A172 (cell line): ENCODE measurements at places on chromosomes 6 and 20. TPM values are rescaled to one million over a fixed set of nuclear protein-coding genes. Genes with fewer than 3 reads are reported as not detected.

Gene MAFB
- 0.36 and 0.62 TPM in 2 replicates for total RNA-seq

Gene CFAP206
- 0.43 and 0.71 TPM in 2 replicates for total RNA-seq

Gene CYP21A2
- total RNA-seq: 0.05 TPM in 1 of 2 replicates, not detected in the other

Gene MEP1A
- total RNA-seq: not detected in 2 replicates

Gene SLC22A3
- total RNA-seq: 0.10 TPM in 1 of 2 replicates, not detected in the other

Gene CLPSL2
- total RNA-seq: 4.7 TPM in 1 of 2 replicates, not detected in the other

Gene SEC23B
- 97.0 and 100 TPM in 2 replicates for total RNA-seq

Gene RAB44
- total RNA-seq: not detected in 2 replicates

Gene BPIFB4
- total RNA-seq: not detected in 2 replicates

Gene ZC2HC1B
- not detected in 2 replicates for total RNA-seq

Gene PSMB9
- total RNA-seq: 51.9 and 64.7 TPM in 2 replicates

Gene PEX7
- total RNA-seq: 9.4 and 11.6 TPM in 2 replicates

Gene SLC22A16
- not detected in 2 replicates for total RNA-seq

Gene L3MBTL1
- total RNA-seq: 2.4 and 5.0 TPM in 2 replicates

Gene PRDM13
- total RNA-seq: not detected in 2 replicates

Gene OR2B3
- not detected in 2 replicates for total RNA-seq

Gene PLA2G7
- total RNA-seq: not detected in 2 replicates

Gene DEFB132
- total RNA-seq: not detected in 2 replicates

Gene TINAG
- not detected in 2 replicates for total RNA-seq

Gene RALGAPB
- 20.0 and 20.8 TPM in 2 replicates for total RNA-seq

Gene TSPO2
- total RNA-seq: not detected in 2 replicates

Gene CENPW
- 37.8 and 59.6 TPM in 2 replicates for total RNA-seq

Gene SAMD3
- 0.07 and 0.28 TPM in 2 replicates for total RNA-seq

Gene HCK
- not detected in 2 replicates for total RNA-seq

Gene LRRC73
- total RNA-seq: 1.2 and 2.3 TPM in 2 replicates

Gene DNAJC5
- 48.1 and 50.2 TPM in 2 replicates for total RNA-seq

Gene MDC1
- total RNA-seq: 4.8 and 7.6 TPM in 2 replicates

Gene DUSP15
- 2.4 and 2.5 TPM in 2 replicates for total RNA-seq

Gene SEMG1
- total RNA-seq: not detected in 2 replicates

Gene PSMB1
- total RNA-seq: 628 and 675 TPM in 2 replicates

Gene CST3
- total RNA-seq: 209 and 225 TPM in 2 replicates

Gene APCDD1L
- 0.78 and 2.4 TPM in 2 replicates for total RNA-seq

Gene ZNF334
- 0.12 TPM in 1 of 2 replicates, not detected in the other for total RNA-seq

Gene KHDRBS2
- not detected in 2 replicates for total RNA-seq

Gene HTR1E
- not detected in 2 replicates for total RNA-seq

Gene ACOT8
- 60.9 and 71.1 TPM in 2 replicates for total RNA-seq

Gene CD93
- not detected in 2 replicates for total RNA-seq

Gene ERMARD
- total RNA-seq: 12.5 and 16.6 TPM in 2 replicates

Gene FRMD1
- not detected in 2 replicates for total RNA-seq

Gene LY6G6F
- not detected in 2 replicates for total RNA-seq

Gene DZANK1
- 1.7 and 2.9 TPM in 2 replicates for total RNA-seq

Gene EEF1A2
- total RNA-seq: 88.1 and 91.0 TPM in 2 replicates

Gene LRFN2
- total RNA-seq: not detected in 2 replicates

Gene FAM209B
- not detected in 2 replicates for total RNA-seq
